ENCODE measurements at places on chromosomes 11 and 22.

- DNase-seq: no peak
These were observed 321.5 kb downstream of the LARGE1 start for GRCh38 chr22:33598821-33599220.

- no peak for DNase-seq
These were observed 50.9 kb downstream of the APIP start for GRCh38 chr11:34865261-34865660.

- no peak for DNase-seq
These were observed 13.0 kb upstream of the PPARA start for GRCh38 chr22:46137218-46137766.

GRCh38 chr11:1876361-1877063, 15.2 kb downstream of the PRR33 start:
- no peak for DNase-seq

DNA sequence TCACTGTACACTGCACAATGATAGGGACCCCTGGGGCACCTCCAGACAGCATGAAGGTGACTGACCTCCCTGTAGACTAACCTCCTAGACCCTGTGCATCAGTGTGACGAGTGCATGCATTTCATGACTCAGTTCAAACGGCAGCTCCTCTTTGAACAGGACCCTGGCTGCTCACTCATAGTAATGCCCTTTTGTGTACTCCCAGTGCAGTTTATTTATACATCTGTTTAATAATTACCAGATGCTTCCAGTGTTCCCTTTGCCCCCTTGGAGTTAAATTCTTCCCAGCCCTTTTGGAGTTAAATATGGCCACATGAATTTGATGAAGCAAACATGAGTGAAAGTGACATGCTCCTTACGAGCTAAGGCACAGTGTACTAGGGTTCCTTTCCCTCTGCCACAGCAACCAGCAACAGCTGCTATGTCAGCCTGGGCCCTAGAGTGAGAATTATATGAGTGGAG, 72.4 kb downstream of the PANX1 start:
- no peak for DNase-seq

GRCh38 chr22:36445158-36445668, 36.2 kb downstream of the TXN2 start:
- DNase-seq: no peak

DNA sequence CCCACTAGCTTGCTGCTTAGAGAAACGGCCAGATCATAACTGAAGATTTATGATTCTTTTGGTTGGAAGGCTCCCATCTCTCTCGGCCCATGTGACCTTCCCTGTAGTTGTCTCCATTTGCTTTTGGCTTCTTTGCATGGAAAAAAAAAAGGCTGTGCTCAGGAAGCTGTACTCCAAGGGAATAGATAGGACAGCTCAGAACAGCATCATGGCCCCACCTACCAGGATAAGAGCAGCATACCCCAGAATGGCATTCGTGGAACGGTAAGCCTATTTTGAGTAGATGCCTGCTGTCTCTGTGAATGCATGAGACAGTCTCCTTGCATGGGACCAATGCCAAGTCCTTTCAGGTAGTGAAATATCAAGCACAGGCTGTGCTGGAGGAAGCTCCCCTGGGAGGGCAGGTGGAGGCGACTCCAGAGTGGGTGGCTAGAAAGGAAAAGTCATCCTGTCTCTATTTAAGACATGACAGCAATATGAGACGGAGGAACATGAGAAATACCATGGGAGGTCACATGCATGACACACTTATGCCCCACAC, 94.1 kb upstream of the AMOTL1 start:
- no peak for DNase-seq

DNA sequence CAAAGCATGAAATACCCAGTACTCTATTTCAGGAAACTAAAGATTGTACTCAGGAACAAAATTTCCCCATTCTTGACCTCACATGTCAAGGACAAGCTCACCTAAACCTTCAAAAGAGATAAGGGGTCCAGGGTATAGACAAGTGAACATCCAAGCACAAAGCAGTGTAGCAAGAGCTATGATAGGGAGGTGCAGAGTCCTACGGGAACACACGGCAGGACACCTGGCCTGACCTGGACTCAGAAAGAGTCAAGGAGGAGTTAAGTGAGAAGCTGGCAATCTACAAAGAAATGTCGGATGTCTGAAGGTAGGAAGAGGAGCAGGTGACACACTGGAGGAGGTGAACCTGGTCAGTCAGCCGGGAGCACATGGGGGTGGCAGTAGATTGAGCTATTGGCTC, 67.1 kb upstream of the LDLRAD3 start:
- DNase-seq: no peak

DNA sequence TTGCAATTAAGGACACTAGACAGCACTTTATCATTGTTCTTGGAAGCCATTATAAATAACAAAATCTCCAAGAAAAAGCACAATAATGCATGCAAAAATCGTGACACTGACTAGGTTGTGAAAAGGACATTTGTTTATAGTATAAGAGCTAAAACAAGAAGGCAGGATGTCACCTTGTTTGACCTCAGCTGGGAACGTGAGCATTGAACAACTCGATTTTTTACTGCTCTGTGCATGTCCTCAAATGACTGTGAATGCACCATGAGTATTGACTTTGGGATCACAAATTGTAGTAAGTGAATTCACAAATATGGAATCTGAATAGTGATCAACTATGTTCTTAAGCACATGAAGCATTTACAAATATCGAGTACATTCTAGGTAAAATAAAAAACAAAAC, 35.3 kb upstream of the ARHGAP20 start:
- DNase-seq: no peak

- no peak for DNase-seq
These were observed 2.9 kb downstream of the QSER1 start for GRCh38 chr11:32895471-32895870.

DNA sequence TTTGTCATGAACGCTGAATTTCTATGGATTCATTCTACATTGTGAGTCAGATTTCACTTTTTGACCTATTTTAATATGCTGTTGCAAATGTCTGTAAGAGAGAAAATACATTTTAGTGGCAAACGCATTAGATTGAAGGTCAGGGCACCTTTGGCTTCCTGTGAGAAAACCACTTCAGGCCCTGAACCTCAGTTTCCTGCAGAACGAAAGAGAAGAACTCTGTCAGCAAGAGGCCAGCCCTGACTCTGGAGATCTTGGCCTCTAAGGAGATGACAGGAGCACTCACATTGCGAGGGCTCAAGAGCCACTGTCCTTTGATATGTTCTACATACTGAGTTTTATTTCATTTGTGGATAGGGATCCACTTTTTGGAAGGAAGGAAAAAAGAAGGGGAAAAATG, 83.6 kb downstream of the KCNJ1 start:
- no peak for DNase-seq

- no peak for DNase-seq
These were observed 378.4 kb upstream of the CHORDC1 start for GRCh38 chr11:90601261-90601660.

DNA sequence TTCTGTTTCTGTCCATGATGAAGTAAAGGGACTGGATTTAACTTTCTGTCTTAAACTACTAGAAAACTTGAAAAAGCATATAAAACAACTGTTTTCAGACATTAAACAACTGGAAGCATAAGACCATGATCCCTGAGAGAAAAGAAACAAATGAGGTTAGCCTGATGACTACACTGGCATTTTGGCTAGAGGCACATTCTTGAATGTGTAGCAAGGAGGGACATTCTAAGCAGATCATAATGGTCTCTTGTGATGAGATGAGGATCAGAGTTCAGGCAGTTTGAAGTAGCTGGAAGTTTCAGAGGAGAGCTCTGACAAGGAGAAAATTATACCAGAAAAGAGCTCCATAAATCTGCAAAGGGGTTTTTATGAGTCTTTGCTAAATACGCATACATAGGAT, 75.4 kb downstream of the AASDHPPT start:
- DNase-seq: no peak

GRCh38 chr11:10066441-10066840, 227.6 kb downstream of the SBF2 start:
- DNase-seq: no peak

- no peak for DNase-seq
These were observed 60.4 kb downstream of the LARGE2 start for GRCh38 chr11:45982656-45983470.

GRCh38 chr11:79173615-79174014, 267.2 kb downstream of the TENM4 start:
- DNase-seq: no peak

DNA sequence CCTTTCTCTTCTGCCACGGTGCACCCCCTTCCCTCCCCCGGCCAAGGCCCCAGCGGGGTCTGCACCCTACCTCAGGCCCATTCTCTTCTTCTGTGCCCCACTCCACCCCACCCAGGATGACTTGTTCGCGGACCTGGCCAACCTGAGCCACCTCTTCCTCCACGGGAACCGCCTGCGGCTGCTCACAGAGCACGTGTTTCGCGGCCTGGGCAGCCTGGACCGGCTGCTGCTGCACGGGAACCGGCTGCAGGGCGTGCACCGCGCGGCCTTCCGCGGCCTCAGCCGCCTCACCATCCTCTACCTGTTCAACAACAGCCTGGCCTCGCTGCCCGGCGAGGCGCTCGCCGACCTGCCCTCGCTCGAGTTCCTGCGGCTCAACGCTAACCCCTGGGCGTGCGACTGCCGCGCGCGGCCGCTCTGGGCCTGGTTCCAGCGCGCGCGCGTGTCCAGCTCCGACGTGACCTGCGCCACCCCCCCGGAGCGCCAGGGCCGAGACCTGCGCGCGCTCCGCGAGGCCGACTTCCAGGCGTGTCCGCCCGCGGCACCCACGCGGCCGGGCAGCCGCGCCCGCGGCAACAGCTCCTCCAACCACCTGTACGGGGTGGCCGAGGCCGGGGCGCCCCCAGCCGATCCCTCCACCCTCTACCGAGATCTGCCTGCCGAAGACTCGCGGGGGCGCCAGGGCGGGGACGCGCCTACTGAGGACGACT, 15.9 kb downstream of the RTN4RL2 start:
- peak; percentile 32 for DNase-seq

GRCh38 chr11:19093976-19094375, 23.0 kb upstream of the ZDHHC13 start:
- no peak for DNase-seq

- DNase-seq: no peak
These were observed 24.5 kb upstream of the RNASEH2C start for GRCh38 chr11:65745049-65745448.

DNA sequence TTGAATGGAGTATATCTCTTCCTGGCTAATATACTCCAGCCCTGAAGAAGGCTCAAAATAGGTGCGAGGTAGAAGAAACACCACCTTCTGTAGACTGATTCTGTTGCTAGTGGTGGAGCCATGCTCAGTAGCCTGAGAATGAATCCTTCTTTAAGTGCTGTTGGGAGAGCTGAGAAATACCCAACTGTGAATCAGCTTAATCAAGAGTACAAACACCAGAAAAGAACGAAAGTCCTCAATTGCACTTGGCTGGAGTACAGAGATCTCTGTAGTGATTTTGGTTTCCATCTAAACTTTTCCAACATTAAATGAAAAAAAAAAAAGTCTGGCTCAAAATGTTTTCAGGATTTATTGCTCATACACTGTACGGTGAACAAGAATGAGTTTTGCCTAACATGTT, 619.1 kb downstream of the METTL15 start:
- no peak for DNase-seq

GRCh38 chr11:94794287-94795168, 26.4 kb downstream of the AMOTL1 start:
- no peak for DNase-seq

GRCh38 chr11:45223496-45223895, 62.6 kb downstream of the SYT13 start:
- no peak for DNase-seq

- no peak for DNase-seq
These were observed 23.9 kb upstream of the MICAL2 start for GRCh38 chr11:12086271-12087074.

DNA sequence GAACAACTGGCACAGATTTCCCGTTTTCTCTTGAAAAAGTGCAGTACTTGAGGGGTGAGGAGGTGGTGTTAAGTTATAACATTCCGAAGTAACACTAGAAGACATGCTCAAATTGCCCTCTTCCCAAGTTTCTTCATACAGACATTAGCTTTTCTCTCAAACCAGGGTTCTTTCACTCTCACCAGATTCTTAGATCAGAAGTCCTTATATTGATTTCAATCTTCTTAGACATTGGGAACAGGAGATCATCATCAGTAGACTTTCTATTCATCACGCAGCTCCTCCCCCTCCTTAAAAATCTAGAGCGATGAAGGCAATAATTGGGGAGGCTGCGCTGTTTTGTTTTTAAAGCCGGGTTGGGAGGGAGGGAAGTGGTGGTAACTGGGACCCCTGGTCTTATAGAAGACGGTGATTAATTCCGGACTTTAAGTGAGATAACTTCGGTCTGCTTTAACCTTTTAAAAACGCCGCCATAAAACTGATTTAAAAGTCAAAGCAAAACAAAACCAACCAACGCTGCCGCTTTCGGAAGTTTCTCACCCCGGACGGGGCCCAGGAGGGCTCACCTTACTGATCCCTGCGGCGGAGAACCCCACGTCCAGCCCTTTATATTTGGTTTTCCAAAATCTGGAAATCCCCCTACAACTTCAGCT, 665 bp downstream of the USP28 start:
- DNase-seq: peak; percentile 38

GRCh38 chr11:28729339-28729738, 621.2 kb downstream of the METTL15 start:
- DNase-seq: no peak

Measured in spinal cord (tissue), 10 donors.